Metanephros (tissue), 2 donors: ENCODE measurements at places on chromosomes 12 and 14. TPM values are rescaled to one million over a fixed set of nuclear protein-coding genes. Genes with fewer than 3 reads are reported as not detected.

The RDH11 gene
- 69.9 TPM for total RNA-seq

The MEG3 gene
- total RNA-seq: 466 TPM

The IAPP gene
- not detected for total RNA-seq

The HSPB8 gene
- 24.4 TPM for total RNA-seq

The NYNRIN gene
- total RNA-seq: 37.2 TPM

The MUCL1 gene
- not detected for total RNA-seq

The DDN gene
- 23.6 TPM for total RNA-seq

The OR4E1 gene
- total RNA-seq: not detected

The ALDH1L2 gene
- total RNA-seq: 1.4 TPM

The ARHGEF25 gene
- total RNA-seq: 29.2 TPM

The CHPT1 gene
- total RNA-seq: 46.3 TPM

The PTGDR gene
- 1.5 TPM for total RNA-seq

The LBHD2 gene
- total RNA-seq: not detected

The IGFBP6 gene
- total RNA-seq: 32.1 TPM

The TEX52 gene
- not detected for total RNA-seq

The SLCO1B1 gene
- not detected for total RNA-seq

The OR4E2 gene
- not detected for total RNA-seq

The TSHR gene
- total RNA-seq: 0.29 TPM

The NANOG gene
- 0.06 TPM for total RNA-seq

The MIP gene
- total RNA-seq: not detected

The LRRK2 gene
- 42.7 TPM for total RNA-seq

The ACSM4 gene
- total RNA-seq: not detected

The KRT74 gene
- total RNA-seq: not detected

The CPM gene
- 28.6 TPM for total RNA-seq

The LETMD1 gene
- total RNA-seq: 67.9 TPM

The POTEM gene
- not detected for total RNA-seq

The MYF6 gene
- total RNA-seq: 23.4 TPM

The PTCSC3 gene
- not detected for total RNA-seq

The EPYC gene
- not detected for total RNA-seq

The GDF3 gene
- 0.64 TPM for total RNA-seq

The TNS2 gene
- 106 TPM for total RNA-seq

The CLEC4D gene
- 1.8 TPM for total RNA-seq

The TMEM229B gene
- 2.5 TPM for total RNA-seq

The GSC gene
- total RNA-seq: 1.7 TPM

The PZP gene
- 1.6 TPM for total RNA-seq

The DAO gene
- total RNA-seq: 0.53 TPM

The PIWIL1 gene
- total RNA-seq: 0.35 TPM

The CSRP2 gene
- 55.2 TPM for total RNA-seq

The DNAI7 gene
- 3.9 TPM for total RNA-seq

The CD69 gene
- 14.5 TPM for total RNA-seq

The RHOJ gene
- total RNA-seq: 13.4 TPM

The CPNE8 gene
- 11.2 TPM for total RNA-seq

The PGF gene
- 9.6 TPM for total RNA-seq

The C12orf56 gene
- 1.2 TPM for total RNA-seq

The NRIP2 gene
- total RNA-seq: 8.4 TPM

The HOXC6 gene
- 17.0 TPM for total RNA-seq

The TMBIM4 gene
- 82.2 TPM for total RNA-seq

The EID3 gene
- total RNA-seq: 4.8 TPM
